Right renal pelvis (tissue), 4 donors: ENCODE measurements at places on chromosomes 5 and 9. TPM values are rescaled to one million over a fixed set of nuclear protein-coding genes. Genes with fewer than 3 reads are reported as not detected.

Gene CDC20B
- 0.72 TPM for polyA plus RNA-seq

Gene HK3
- polyA plus RNA-seq: 0.42 TPM

Gene ANKRD34B
- 0.35 TPM for polyA plus RNA-seq

Gene SURF2
- polyA plus RNA-seq: 19.5 TPM

Gene GMCL2
- polyA plus RNA-seq: not detected

Gene CCDC152
- 11.6 TPM for polyA plus RNA-seq

Gene STX17
- polyA plus RNA-seq: 27.9 TPM

Gene VPS13A
- 40.9 TPM for polyA plus RNA-seq

Gene MLANA
- 0.66 TPM for polyA plus RNA-seq

Gene TBC1D2
- 3.9 TPM for polyA plus RNA-seq

Gene SPATA31C1
- polyA plus RNA-seq: 0.82 TPM

Gene LECT2
- 2.3 TPM for polyA plus RNA-seq

Gene FCHSD1
- polyA plus RNA-seq: 13.4 TPM

Gene C5orf63
- polyA plus RNA-seq: 14.8 TPM

Gene PGM5
- 46.8 TPM for polyA plus RNA-seq

Gene COL15A1
- polyA plus RNA-seq: 30.1 TPM

Gene DOK3
- 4.6 TPM for polyA plus RNA-seq

Gene RASGRF2
- polyA plus RNA-seq: 2.3 TPM

Gene SPINK6
- not detected for polyA plus RNA-seq

Gene SPATA31E1
- 0.01 TPM for polyA plus RNA-seq

Gene CBY3
- polyA plus RNA-seq: not detected

Gene VCAN
- polyA plus RNA-seq: 336 TPM

Gene PCDHGC4
- polyA plus RNA-seq: 2.8 TPM

Gene IL3
- polyA plus RNA-seq: not detected

Gene NFIB
- polyA plus RNA-seq: 19.4 TPM

Gene HEXB
- 143 TPM for polyA plus RNA-seq

Gene GPR150
- polyA plus RNA-seq: not detected

Gene ZDHHC11B
- 5.1 TPM for polyA plus RNA-seq

Gene LHX3
- polyA plus RNA-seq: not detected

Gene CFAP90
- polyA plus RNA-seq: 5.9 TPM

Gene GHR
- polyA plus RNA-seq: 24.8 TPM

Gene CACFD1
- polyA plus RNA-seq: 30.3 TPM

Gene IL5
- 0.21 TPM for polyA plus RNA-seq

Gene EIF4E1B
- polyA plus RNA-seq: not detected

Gene AIF1L
- polyA plus RNA-seq: 402 TPM
